ENCODE measurements at places on chromosomes 7 and 10. TPM values are rescaled to one million over a fixed set of nuclear protein-coding genes. Genes with fewer than 3 reads are reported as not detected.

Gene SCIN
- polyA plus RNA-seq: 0.15 TPM

DNA sequence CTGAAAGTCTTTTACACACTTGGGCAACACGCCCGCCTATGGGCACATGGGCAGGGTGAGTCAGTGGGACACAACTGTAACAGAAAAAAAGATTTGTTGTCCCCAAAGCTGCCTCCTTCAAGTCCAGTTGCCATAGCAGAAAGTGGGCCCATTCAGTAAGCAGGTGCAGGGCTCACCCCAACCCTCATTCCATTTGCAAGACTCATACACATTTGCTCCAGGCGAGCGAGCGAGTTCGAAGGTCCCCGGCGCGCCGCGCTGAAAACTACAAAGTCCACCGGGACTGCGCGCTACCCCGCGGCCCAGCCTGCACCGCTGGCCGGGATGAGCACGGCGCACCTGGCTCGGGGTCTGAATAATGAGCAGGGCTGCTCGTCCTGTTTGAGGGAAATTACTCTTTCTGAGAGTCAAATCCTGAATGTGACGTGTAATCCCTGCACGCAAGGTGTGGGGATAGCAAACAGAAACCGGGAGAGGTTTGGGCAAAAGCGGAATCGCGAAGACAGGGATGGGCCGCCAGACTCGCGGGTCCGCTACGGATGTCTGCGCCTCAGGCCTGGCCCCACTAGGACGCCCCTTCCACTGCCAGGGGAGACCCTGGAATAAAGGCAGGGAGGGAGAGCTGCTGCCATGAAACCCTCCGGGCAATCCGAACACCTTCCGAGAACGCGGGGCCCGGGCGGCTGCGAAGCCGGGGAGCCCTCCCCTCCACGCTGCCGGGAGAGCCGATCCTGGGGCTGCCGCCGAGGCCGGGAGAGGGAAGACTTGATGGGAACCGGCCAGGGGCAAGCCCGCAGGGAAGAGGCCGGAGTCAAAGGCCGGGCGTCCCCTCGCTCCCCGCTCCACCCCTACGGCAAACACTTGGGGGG lies 982 bp downstream of the COBL start:
- no peak for DNase-seq

Gene UPP1
- 30.2 TPM for polyA plus RNA-seq

DNA sequence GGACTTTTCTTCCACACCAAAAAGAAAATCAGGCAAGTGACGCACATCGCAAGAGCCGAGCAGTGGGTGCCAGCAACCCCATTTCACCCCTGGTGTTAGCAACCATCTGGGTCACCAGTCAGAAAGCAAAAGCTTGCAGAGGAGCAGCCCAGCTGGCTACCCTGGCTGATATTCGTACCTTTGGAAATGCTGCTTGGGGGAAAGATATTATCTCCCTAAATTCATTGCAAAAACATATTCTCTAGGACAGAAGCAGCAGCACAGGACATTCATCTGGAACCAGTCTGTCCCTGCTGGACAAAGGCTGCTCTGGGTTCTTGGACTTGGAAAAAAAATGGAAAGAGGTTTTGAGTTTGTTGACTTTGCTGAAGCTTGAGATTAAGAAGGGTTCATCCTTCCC lies 45.8 kb downstream of the ERLIN1 start:
- no peak for DNase-seq

GRCh38 chr10:94846204-94846603 lies 83.7 kb downstream of the CYP2C19 start:
- no peak for DNase-seq

DNA sequence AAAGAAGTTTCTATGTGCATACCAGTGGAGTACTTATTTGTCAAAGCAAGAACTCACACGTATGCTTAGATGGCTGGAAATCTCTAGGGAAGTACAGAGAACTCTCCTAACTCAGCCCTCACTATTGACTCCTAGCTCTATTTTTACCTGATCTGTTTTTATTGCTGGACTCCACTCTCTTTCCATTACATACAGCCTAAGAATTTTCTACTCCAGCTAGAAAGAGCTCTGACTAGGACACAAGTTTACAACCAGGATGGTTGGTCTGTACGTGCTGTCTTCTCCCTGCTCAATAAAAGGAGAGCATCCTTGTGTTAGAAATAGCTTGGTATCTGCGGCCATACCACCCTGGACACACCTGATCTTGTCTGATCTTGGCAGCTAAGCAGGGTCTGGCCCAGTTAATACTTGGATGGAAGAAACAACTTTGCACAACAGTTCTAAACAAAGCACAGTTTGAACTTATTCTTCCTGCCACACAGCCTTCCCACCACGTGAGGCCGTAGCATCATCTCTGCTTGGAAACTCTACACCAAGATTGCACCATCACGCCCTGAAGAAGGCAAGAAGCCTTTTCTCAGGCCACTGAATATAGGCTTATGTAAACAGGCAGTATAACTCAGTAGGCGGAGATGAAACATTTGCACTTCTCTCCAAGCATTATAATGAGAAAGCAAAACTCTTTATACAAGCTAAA lies 50.7 kb downstream of the KCNMA1 start:
- DNase-seq: peak; percentile 34

- DNase-seq: no peak
Observed at GRCh38 chr10:4141471-4141870, 356.5 kb upstream of the KLF6 start.

- DNase-seq: no peak
Observed at GRCh38 chr7:117605712-117606111, 125.9 kb downstream of the CFTR start.

Data from spleen (tissue), 13 donors.